Left renal cortex interstitium (tissue), 4 donors: ENCODE measurements at places on chromosomes 5 and 9.

DNA sequence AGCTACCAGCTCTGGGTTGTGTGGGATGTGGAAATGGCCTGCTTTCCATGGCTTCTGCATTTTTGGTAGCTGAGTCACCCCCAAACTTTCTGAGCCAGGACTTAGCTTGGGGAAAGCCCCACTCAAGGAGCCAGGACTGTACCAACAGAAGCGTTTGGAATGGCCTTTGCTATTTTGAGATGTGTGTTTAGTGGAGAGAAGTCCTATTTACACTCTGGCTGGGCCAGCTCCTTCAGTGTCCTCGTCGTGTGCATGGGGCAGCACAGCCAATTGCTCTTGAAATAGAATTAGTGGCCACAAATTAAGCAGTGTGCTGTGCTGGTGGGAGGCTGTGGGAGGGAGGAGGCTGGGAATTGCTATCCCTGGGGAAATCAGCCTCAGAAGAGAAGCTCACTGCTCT lies 51.6 kb downstream of the ENTREP1 start:
- DNase-seq = no peak

DNA sequence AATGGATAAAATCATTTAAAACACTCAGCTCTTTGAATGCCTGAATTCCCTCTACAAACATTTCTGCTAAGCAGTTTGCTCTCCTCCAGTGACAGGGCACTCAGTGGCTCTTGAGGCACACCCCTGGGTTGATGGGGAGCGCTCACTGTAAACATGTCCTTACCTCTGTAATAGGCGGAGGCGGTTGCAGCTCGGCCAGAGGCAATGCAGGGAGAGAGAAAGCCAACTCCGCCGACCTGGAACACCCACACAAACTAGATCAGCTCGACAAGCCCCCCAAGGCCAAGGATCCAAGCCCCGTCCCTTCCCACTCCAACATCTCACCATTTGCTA lies 329 bp downstream of the CDC23 start:
- DNase-seq = no peak

- no peak for DNase-seq
These were observed 46.8 kb downstream of the LHFPL2 start for GRCh38 chr5:78601559-78602314.

GRCh38 chr5:10565785-10566542 lies 2.1 kb downstream of the ANKRD33B start:
- DNase-seq = no peak

DNA sequence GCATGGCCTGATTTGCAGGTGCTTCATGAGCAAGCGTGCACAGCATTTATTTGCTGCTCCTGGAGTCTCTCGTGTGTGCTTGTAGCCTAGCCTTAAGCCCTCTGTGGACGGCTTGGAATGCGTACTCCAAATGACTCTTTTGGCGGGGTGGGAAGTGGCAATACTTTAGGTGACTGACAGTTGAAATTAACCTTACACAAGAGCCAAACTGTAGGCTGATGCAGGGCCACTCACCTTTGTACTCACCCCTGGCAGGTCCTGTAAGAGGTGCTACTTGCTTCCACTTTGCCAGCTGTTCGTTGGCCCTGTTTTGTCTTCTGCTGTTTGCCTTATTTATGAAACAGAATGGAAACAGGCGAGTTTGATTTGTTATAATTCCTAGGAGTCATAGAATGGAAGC lies 22.9 kb downstream of the TENT4A start:
- DNase-seq = no peak

- DNase-seq = no peak
These were observed 16.2 kb downstream of the GPR21 start for GRCh38 chr9:123049589-123050222.
